ENCODE measurements at places on chromosomes 5 and 9.

DNA sequence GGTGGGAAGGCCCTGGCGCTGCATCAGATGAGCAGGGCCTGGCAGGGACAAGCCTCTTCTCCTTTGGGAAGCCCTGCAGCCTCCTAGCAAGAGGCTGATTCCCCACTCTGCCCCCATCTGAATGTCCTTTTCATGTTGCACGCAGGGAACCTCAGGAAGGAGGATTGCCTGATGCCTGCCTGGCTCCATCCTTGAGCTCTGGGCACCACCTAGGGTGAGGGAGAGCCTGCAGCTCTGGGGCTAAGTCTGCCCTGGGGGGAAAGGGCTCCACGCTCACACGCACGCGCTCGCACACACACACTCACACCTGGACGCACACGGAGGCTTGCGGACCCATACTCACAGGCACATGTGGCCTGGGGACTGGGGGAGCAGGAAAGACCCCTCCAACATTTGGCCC, 86.6 kb downstream of the LMX1B start:
- no peak for DNase-seq

DNA sequence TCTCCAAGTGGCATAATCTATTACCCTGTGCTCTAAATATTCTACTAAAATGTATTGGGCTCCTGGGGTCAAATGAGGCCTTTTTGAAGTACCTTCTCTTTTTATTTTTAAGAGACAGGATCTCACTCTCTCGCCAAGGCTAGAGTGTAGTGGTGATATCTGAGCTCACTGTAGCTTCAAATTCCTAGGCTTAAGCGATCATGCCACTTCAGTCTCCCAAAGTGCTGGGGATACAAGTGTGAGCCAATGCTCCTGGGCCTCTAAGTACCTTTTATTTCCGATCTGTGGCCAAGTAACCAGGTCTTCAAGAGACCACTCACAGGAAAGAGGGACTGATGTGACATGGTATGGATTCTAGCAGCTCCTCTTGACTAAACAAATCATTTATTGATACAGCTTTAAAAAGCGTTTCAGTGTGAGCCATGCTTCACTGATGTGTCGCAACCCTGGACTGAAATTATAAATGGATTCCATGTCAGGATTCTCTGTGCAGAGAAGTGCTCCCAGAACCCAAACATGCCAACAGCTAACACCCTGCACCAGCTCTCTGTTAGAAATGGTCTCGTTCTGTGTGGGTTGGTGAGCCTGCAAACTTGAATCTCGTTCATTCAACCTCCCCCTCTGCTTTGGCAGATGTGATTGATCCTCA, 477.8 kb downstream of the HINT1 start:
- no peak for DNase-seq

DNA sequence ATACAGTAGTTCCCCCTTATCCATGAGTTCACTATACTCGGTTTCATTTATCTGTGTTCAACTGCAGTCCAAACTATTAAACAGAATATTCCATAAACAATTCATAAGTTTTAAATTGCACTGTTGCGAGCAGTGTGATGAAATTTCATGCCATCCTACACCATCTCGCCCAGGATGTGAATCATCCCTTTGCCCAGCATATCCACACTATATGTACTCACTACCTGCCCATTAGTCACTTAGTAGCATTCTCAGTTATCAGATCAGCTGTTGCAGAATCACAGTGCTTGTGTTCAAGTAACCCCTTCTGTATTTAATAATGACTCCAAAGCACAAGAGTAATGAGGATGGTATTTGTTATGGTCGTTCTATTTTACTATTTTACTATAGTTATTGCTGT, 51.5 kb downstream of the SHOC1 start:
- peak; percentile 17 for DNase-seq

DNA sequence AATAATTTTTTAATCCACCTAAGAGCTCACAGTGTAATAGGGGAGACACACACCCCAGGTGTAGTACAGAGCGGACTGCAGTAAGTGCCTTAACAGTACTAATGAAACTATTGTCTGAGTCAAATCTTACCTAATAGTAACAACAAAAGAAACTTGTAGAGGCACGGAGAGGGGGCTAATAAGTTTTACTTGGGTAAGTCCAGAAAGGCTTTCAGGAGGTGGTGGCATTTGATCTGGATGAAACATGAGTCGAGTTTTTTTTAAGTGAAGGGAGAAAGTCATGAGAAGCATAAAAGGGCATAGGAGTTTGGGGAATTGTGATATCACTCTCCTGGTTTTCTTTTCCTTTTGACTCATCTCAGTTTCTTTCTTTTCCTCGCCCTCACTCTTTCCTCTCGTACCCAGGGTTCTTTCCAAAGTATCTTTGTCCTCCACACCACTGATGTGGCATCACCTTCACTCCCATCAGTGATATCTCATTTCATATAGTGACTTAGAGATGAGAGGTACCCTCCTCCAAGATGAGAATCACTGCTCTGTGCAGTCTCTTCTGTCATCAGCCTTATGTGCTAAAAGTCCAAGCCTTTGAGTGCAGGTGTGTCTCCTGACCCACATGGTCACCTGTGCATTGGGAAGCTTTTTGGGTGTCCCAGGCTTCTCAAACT, 2.0 kb downstream of the CTNNA1 start:
- DNase-seq, result no peak

DNA sequence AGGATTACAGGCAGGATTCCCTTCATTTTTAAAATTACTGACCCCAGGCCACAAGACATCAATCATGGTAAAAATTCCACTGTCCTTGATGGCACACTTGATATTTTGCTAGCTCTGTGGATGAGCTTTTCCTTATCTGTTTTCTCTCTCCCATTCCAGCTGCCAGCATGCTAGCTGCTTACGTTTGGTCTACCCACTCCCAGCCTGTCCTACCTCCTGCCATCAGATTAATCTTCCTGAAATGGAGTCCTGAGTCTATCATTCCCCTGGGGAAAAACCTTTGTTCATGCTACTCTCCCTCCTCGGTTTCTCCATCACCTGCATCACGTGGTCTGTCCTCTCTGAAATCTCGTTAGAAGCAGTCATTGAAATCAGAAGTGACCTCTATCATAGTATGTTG, 108.9 kb downstream of the F2RL2 start:
- DNase-seq, result no peak

DNA sequence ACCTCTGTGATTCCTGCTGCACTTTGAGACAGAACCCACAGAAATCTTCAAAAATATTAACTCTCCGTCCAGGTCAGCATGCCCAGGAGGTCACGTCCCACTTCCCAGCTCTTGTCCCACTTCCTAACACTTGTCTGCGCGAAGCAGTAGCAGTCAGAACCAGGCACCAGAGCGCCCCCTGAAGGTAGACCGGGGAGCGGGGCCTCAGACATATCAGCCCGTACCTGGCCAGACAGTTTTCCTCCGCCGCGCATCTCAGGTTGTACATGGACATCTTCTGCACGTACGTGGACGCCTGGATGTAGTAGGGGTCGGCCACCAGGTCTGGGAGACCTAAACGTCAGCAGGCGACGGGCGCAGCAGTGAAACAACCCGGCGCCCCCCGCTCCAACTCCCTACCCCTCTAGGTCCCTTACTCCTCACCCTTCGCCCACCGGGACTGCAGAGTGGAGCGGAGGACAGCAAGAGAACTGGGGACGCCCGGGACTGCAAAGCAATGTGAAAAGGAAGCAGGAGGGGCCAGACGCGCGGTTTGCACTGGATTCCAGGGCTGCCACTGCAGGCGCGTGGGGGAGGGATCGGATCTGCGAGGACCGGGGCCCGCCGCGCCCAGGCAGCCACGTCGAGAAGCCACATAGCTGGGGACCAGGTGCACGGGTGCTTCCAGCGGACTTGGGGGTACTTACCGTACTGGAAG, 1.2 kb downstream of the LOX start:
- DNase-seq, result peak; percentile 62

- DNase-seq, result no peak
Observed at GRCh38 chr9:811106-811531, 30.4 kb upstream of the DMRT1 start.

DNA sequence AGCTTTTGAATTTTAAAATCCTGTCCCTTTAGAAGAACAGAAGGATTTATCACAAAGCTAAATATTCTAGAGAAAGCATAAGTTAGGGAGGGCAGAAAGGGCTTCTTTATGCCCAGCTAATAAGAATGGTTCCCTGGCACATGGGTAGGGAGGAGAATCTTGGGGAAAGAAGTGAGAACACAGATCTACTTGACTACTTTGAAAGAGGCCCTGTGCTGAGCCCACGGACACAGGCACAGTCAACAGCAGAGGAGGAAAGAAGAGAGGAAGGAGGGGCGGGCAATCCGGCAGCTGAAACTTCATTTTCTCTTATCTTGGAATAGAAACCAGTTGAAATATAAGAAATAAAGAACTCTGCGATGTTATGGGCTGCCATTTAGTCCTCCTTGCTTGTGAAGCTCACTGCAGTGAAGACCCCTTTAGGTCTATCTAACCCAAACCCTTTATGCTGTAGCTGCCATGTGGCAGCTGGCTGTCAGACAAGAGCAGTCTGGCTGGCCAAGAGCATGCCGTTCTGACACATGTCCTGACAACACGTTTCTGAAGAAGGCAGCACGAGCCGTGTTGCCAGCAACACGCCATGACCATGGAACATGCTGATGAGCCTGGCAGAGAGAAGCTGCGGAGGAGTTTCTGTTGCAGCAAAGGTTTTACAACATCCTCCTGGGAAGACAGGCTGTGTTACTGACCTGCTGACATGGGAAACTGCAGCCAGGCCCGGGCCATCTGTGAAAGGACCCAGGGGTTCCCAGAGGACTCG, 34.2 kb downstream of the ABLIM3 start:
- no peak for DNase-seq

DNA sequence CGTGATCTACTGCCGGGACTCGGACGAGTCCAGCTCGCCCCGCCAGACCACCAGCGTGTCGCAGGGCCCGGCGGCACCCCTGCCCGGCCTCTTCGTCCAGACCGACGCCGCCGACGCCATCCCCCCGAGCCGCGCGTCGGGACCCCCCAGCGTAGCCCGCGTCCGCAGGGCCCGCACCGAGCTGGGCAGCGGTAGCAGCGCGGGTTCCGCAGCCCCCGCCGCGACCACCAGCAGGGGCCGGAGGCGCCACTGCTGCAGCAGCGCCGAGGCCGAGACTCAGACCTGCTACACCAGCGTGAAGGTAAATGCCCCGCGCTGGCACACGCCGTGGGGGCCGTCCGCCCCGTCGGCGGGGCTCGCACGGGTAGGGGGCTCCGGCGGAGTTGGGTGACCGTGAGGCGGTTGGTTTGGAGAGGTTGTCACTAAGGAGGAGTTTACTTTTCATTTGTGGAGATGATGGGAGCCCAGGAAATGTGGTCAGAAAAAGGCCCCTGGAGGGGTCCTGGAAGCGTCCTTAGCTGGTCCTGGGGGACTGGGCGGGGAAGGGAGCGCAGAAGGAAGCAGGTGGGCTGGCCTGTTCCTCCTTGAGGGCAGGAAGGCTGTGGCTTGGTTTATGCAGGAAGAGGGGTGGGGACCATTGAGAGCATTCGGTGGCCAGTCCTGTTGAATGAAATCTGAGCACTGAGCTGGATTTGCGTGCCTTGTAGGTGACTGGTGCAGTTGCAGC, 647 bp downstream of the PDE8B start:
- DNase-seq, result no peak

GRCh38 chr9:74838351-74838750, 49.4 kb downstream of the TRPM6 start:
- no peak for DNase-seq

- DNase-seq, result peak; percentile 17
Observed at GRCh38 chr9:131420980-131421624, 27.2 kb downstream of the PRRC2B start.

- DNase-seq, result no peak
Observed at GRCh38 chr5:66795682-66796081, 199.5 kb downstream of the MAST4 start.

- DNase-seq, result no peak
Observed at GRCh38 chr5:152297866-152298265, 107.2 kb downstream of the NMUR2 start.

DNA sequence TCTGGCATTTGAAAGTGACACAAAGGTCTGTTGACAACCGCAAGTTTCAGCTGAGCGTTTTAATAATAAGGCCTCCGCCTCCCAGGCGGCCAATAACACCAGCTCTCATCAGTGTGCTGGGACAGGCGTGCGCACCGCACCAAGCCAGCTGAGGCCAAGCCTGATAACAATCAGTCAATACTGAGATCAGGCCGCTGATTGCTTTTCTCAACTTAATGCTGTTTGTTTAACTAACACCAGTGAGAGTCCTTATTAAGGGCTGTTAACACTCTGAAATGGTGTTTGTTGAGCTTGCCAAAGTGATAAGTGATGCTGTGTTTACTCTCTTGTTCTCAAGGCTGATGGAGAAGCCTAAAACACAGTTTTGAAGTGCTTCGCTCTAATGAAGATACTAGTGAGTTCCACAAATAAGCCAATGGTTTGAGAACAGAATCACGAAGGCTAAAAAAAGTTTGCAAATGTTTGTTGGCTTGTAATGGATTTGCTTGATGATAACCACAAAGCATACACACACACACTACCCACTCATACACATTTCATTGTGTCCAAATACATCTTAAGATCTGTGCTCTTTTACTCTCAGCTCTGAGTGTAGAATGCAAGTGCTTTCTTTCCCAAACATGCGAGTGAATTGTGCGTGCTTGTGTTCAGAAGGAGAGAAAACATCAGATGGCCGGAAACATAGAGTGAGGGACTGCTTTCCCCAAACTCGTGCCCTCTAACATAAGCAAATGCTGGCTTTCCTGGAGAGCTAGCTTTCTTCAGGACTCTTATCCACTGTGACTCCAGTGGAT, 330.4 kb upstream of the KLF4 start:
- DNase-seq, result no peak

- DNase-seq, result no peak
Observed at GRCh38 chr5:50710838-50711237, 44.4 kb downstream of the PARP8 start.

DNA sequence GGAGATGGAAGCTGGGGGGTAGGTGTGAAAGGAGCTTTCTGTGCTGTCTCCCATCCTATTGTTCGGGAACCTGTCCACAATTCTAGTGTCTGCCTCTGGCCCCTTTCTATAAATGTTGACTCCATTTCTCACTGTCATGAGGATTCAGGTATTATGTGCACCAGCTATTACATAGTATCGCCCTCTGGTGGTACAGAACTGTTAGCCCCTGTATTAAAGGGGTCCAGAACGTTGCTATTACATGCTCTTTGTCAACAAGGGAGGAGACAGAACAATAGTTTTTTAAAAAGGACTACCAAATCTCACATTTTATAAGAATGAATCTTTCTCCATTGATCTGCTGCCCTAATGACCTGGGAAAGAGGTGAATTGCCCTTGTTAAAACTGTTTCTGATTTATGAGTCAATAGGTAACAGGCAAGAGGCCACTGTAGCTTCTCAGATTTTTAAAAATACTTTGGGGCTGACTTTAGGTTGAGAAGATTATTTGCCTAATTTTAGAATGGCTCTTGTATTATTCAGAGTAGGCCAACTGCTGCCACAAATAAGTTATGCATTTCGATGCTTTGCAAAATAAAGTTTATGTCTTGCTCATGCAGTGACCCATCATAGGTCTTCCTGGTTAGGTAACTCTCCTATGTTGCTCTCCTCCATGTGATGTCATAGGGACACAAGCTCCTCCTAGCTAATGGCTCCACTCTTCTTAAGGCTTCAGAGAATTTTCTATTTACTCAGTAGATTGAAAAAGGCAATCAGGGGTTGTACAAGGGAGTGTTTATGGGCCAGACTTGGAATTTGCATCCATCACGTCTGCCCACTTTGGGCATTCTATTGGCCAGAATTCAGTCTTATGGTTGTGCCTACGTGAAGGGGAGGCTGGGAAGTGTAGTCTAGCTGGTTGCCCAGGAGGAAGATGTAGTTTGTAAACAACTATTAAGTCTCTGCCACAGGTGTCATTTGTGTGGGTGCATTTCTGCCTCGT, 20.8 kb downstream of the DCANP1 start:
- peak; percentile 33 for DNase-seq
